OCI-LY7 (cell line): ENCODE measurements at places on chromosomes 12 and 14. TPM values are rescaled to one million over a fixed set of nuclear protein-coding genes. Genes with fewer than 3 reads are reported as not detected.

The AKAP3 gene
- 2.4 and 3.7 TPM in 2 replicates for total RNA-seq

The ADCK1 gene
- total RNA-seq, result 9.6 and 10.3 TPM in 2 replicates

The LRCOL1 gene
- total RNA-seq, result not detected in 2 replicates

The KRT78 gene
- total RNA-seq, result not detected in 2 replicates

DNA sequence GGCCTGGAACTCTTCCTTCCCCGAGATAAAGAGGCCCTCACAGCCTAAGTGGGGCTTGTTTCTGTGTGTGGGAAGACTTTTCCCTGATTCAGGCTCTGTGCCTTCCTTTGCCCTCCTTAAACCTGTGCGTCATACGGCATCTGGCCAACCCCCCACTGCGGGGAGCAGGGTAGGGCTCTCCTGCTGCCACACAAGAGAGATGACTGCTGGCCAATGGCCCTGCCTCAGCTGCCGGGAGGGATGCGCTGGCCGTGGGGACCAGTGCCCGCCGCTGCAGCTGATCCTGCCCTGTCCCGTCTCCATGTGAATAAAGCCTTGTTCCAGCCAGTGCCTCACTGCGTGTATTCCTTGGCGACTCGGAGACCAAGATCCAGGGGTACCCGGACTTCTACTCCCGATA lies 42.5 kb upstream of the BEGAIN start:
- DNase-seq, result no peak

GRCh38 chr14:38669027-38669426 lies 413.1 kb upstream of the CLEC14A start:
- no peak for DNase-seq

GRCh38 chr12:65624554-65625086 lies 199.7 kb upstream of the HMGA2 start:
- no peak for DNase-seq

GRCh38 chr14:60183741-60184140 lies 18.5 kb upstream of the DHRS7 start:
- peak; percentile 58 for DNase-seq

DNA sequence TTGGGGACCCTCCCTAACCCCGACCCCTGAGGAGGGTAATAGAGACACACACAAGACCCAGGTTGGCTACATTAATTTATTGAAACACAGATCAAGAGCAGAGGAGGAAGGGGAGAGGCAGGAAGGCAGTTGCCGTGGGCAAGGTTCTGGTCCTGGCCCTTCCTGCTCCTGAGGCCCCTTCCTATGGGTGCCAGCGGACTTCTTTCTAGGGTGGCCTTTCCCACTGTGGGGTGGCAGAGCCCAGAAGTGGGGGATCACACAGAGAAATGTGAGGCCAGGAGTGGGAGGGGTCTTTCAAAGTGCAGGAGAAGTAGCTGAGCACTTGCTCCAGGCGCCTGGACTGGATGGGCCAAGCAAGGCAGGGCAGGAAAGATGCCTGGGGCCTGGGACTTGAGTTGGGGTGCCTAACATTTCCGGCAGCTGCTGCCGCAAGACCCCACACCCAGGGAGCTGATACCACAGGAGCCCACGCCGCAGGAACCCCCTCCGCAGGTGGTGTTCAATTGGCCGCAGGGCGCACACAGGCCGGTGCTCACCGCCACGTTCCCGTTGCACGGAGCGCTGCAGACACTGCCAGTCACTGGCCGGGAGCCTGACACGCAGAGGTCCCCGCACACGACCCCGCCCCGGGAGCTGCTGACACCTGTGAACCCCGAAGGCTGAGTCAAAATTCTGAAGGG lies 5.3 kb downstream of the KRT81 start:
- DNase-seq, result no peak

DNA sequence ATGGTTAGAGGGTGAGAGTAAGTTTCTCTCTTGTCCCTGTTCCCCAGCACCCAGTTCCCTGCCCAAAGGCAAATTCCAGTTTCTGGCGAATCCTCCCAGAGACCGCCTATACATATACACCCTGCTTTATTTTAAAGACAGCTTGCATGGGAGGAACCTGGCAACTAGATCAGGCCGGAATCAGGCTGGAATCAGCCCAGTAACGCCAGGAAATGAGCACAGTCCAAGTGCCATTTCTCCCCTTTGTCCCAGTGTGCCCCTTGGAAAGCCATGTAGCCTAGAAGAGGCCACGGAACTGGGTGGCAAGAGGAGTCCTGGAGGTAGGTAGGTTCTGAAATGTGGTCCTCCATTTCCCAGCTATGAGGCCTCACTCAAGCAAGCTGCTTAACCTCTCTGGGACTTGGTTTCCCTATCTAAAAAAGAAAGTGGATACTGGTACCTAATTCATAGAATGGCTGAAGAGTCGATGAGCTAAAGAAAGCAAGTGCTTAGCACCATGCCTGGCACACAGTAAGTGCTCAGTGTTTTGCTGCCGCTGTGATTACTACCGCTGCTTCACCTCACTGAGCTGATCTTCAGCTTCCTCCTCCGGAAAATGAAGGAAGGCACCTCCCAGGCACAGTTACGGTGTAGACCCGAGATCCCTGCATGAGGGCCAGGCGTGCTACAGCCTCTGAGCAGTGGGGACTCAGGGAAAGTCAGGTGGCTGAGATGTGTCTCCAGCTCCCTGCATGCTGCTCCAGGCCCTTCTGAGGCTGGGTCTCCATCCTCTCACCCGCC lies 36.4 kb downstream of the PITPNM2 start:
- DNase-seq, result no peak

- DNase-seq, result peak; percentile 61
Observed at GRCh38 chr12:54658306-54659264, 10.4 kb upstream of the DCD start.

- no peak for DNase-seq
Observed at GRCh38 chr12:5582018-5582417, 150.1 kb downstream of the NTF3 start.

GRCh38 chr12:127479256-127479655 lies 787.7 kb upstream of the TMEM132C start:
- no peak for DNase-seq

- no peak for DNase-seq
Observed at GRCh38 chr12:115691123-115691522, 586.4 kb downstream of the MED13L start.

GRCh38 chr14:65776193-65776852 lies 363.8 kb downstream of the FUT8 start:
- no peak for DNase-seq
